ENCODE measurements at places on chromosomes 3 and 15.
A peak's percentile ranks its signal among the peaks of the same experiment; 100 is the strongest.

- DNase-seq: no peak
These were observed 5.6 kb upstream of the SLC33A1 start for GRCh38 chr3:155859859-155860258.

GRCh38 chr3:157522648-157523047, 19.4 kb upstream of the VEPH1 start:
- no peak for DNase-seq

DNA sequence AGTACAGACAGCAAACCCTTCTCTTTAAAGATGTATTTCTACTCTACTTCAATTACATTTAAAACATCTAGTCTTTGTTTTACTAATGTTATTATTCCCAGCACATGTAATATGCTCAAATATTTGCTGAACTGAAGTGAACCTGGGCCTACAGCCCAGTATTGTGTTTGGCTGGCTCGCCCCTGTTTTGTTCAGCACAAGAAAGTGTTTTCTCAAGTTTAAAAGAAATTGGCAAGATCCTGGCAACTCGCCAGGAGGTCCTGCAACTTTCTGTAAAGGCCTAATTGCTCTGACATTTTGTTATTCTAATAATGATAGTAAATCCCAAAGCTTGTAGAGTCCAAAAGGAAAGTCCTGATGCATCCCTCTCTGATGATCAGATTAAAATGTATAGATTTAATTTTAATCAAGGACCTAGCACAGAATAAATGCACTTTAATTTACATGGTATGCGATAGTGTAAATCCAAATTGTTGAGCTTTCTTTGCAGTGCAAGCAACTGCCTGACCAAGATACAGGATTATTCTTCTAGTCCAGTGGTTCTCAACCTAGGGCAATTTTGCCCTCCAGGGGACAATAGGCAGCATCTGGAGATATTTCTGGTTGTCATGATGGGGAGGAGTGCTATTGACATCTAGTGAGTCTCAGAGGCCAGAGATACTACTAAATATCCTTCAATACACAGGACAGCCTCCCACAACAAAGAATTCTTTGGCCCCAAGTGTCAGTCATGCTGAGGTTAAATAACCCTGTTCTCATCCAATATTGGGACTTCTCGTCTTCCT, 35.7 kb upstream of the TMOD3 start:
- no peak for DNase-seq

DNA sequence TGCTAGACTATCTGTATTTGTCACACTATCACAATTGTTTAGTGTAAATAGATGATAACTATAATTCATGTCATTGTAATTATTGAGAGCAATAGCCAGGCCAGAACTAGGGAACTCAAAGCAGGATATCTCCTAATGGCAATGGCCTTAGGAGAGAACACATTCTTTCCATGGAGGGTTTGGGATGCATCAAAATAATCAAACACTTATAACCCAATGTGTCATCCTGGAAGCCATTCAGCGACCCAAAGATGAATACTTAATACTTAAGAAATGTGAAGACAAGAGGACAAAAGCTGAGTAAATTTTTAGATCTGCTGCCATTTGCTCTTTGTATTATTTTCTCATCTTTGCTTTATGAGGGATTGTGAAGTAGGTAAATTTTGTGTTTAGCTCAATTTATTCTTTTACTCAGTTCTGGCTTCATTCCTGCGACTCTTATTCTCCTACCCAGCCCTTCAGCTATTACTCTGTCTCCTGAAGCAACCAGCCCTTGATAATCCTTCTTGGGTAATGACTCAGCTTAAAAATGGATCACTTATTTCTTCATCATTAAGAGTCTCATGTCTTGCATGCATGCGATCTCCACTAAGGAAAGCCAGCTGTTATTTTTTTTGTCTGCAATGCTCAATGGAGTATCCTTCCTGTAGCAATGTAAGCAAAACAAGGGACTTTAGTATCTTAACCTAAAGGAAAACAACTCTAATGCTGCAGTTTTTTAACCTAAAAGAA, 2.0 kb downstream of the OR4F15 start:
- no peak for DNase-seq

DNA sequence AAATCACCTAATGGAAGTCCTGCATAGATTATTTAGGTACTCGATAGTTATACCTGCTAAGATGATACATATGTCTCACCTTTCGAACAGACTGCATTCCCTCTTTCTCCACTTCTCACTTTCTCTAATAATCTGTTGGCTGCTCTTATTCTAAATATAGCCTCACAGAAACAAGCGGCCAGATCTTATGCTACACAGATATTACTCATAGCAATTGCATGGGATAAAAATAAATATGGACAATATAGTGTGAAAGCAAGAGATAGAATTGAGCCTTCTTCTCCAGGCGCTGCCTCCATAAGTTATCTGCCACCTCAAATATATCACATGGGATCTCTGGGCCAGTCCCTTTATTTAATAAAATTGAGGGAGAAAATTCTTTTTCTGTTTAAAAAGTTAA, 29.5 kb upstream of the TGFBR2 start:
- DNase-seq: no peak

- no peak for DNase-seq
These were observed 97.9 kb upstream of the C3orf80 start for GRCh38 chr3:160127308-160127707.

DNA sequence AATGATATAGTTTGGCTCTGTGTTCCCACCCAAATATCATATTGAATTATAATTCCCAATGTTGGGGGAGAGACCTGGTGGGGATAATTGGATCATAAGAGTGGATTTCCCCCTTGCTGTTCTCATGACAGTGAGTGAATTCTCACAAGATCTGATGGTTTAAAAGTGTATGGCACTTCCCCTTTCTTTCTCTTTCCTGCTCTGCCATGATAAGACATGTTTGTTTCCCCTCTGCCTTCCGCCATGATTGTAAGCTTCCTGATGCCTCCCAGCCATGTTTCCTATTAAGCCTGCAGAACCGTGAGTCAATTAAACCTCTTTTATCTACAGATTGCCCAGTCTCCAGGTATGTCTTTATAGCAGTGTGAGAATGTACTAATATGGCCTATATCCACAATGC, 126.7 kb upstream of the GMNC start:
- no peak for DNase-seq

GRCh38 chr3:23949784-23950183, 4.7 kb downstream of the NR1D2 start:
- DNase-seq: no peak

- DNase-seq: no peak
These were observed 50.5 kb downstream of the CTDSPL start for GRCh38 chr3:37912052-37912733.

DNA sequence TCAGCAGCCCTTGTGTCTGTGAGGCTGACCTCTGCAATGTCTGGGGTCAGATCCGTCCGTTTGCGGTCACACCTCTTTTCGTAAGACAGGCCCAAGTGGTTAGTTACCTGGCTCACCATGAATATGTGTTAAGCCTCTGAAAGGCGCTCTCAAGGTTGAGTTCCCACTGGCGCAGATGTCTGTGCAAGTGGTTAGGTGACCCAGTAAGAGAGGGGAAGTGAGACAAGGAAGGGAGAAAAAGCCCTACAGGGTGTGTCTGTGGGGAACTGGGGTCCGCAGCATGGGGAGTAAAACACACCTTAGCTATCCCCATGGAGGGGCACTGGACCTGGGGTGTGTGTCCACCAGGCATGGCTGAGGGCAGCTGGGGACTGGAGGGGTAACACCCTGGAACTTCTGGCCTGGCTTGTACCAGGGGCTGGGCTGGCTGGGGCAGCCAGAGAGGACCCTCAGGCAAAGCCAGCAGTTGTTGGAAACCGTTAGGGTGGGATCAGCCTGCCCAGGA, 391.6 kb upstream of the PROK2 start:
- no peak for DNase-seq

GRCh38 chr15:48785195-48785594, 25.7 kb downstream of the CEP152 start:
- DNase-seq: no peak

GRCh38 chr15:68683551-68683950, 104.8 kb downstream of the CORO2B start:
- no peak for DNase-seq

- no peak for DNase-seq
These were observed 1.7 kb downstream of the CMTM8 start for GRCh38 chr3:32240159-32240545.

DNA sequence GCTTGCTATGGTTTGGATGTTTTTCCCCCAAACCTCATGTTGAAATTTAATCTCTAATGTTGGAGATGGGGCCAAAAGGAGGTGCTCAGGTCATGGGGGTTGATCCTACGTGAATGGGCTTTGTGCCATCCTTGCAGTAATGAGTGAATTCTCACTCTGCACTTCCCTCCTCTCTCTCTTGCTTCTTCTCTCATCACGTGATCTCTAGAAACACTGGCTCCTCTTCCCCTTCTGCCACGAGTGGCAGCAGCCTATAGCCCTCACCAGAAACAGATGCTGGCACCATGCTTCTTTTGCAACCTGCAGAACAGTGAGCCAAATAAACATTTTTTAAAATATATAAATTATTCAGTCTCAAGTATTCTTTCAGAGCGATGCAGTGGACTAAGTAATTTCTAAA, 13.3 kb upstream of the PLSCR1 start:
- DNase-seq: no peak

DNA sequence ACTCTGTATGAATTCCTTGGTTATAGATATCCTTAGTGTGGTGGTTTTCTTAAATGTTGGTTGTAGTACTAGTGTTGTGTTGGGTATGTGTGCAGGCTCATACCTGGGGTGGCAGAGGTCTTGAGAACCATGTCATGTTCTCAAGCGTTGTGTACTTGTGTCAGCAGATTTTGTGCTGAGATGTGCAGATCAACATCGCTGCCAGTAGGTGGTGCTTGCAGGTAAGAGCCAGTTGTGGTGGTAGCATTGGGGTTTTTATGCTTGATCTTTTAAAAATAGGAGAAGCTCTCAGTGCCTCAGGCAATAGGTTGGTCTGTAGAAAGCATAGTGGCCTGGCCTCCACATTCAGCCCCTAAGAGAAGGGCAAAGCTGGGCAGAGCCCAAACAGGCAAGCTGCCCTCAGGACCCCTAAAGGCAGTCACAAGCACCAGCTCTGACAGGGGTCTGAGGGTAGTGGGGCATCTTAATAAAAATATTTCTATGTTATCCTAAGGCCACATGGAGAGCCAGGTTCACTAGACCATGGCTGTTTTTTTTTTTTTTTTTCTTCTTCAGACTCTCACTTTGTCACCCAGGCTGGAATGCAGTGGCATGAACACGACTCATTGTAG, 164.0 kb downstream of the IL20RB start:
- DNase-seq: peak; percentile 67

- DNase-seq: no peak
These were observed 1.0 kb upstream of the MGA start for GRCh38 chr15:41659190-41659589.

- DNase-seq: no peak
These were observed 277.9 kb upstream of the LMCD1 start for GRCh38 chr3:8223766-8224165.

DNA sequence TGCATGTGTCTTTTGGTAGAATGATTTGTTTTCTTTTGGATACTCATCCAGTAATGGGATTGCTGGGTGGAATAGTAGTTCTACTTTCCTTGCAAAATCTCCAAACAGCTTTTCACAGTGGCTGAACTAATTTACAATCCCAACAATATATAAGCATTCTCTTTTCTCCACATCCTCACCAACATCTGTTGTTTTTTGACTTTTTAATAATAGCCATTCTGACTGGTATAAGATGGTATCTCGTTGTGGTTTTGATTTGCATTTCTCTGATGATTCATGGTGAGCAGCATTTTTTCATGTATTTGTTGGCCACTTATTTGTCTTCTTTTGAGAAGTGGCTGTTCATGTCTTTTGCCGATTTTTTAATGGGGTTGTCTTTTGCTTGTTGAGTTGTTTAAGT, 55.8 kb downstream of the ST8SIA2 start:
- DNase-seq: no peak

- no peak for DNase-seq
These were observed 1015.9 kb downstream of the OTOL1 start for GRCh38 chr3:162512488-162512887.

DNA sequence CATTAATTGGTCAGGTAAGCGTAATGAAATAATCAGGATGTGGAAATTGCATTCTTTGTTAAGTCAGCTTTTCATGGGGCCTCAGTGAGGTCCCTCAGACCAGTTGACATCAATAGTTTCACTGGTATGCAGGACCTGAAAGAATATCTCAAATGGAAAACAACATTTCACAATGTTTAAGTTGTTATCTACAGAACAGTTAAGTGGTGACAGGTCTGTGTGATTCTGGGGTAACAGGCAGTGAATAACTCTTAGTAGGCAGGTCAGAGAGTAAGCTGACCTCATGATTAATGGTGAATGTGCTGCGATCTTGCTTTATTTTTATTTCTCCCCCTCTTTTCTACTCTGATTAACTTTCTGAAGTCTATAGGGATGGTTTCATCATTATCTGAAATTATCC, 28.9 kb upstream of the ACP3 start:
- DNase-seq: no peak

DNA sequence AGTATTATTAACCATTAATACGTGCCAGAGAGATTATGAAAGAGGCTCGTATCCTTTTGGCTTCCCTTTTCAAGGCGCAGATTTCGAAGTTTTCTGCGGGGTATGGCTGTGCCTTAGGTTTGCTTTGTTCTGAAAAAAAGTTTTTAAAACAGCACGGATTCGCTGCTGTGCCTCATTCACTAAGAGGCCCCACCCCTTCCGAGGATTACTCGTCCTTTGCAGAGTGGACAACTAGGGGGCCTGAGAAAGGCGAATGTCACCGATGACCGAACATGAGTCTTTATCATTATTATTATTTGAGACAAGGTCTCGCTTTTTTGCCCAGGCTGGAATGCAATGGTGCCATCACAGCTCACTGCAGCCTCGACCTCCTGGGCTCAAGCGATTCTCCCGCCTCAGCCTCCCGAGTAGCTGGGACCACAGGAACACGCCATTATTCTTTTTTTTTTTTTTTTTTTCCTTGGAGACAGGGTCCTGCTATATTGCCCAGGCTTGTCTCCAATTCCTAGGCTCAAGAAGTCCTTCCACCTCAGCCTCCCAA, 684 bp upstream of the RPS27L start:
- no peak for DNase-seq

- DNase-seq: no peak
These were observed 22.9 kb downstream of the MAP2K1 start for GRCh38 chr15:66409565-66410108.

DNA sequence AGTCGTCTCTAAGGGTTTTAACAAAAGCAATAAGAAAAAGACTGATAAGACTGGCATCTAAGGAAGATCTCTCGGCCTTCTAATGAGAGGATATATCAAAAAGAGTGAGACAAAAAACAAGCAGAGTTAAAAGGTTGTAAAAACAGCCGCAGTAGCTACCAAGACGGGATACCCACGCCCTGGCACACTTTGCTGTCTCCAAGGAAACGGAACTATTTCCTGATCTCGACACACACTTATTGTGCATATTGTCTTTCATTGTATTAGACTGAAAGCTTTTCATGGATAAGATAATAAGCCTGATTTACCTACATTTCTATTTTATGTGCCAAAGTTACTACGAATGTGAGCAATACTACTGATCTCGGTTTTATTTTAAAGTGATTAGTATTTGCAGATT, 161.5 kb upstream of the MCTP2 start:
- no peak for DNase-seq

GRCh38 chr3:23743141-23743784, 62.5 kb upstream of the UBE2E1 start:
- DNase-seq: no peak

- no peak for DNase-seq
These were observed 248.7 kb downstream of the ZIC4 start for GRCh38 chr3:147157631-147158030.
